T-helper 17 cell (primary cell): ENCODE measurements at places on chromosomes 16 and 17.
A peak's percentile ranks its signal among the peaks of the same experiment; 100 is the strongest.

DNA sequence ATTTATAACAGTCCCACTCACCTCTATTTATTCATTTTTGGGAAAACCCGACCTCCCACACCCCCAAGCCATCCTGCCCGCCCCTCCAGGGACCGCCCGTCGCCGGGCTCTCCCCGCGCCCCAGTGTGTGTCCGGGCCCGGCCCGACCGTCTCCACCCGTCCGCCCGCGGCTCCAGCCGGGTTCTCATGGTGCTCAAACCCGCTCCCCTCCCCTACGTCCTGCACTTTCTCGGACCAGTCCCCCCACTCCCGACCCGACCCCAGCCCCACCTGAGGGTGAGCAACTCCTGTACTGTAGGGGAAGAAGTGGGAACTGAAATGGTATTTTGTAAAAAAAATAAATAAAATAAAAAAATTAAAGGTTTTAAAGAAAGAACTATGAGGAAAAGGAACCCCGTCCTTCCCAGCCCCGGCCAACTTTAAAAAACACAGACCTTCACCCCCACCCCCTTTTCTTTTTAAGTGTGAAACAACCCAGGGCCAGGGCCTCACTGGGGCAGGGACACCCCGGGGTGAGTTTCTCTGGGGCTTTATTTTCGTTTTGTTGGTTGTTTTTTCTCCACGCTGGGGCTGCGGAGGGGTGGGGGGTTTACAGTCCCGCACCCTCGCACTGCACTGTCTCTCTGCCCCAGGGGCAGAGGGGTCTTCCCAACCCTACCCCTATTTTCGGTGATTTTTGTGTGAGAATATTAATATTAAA is 638 bp upstream of the TMEM88 start:
- DNase-seq: no peak

DNA sequence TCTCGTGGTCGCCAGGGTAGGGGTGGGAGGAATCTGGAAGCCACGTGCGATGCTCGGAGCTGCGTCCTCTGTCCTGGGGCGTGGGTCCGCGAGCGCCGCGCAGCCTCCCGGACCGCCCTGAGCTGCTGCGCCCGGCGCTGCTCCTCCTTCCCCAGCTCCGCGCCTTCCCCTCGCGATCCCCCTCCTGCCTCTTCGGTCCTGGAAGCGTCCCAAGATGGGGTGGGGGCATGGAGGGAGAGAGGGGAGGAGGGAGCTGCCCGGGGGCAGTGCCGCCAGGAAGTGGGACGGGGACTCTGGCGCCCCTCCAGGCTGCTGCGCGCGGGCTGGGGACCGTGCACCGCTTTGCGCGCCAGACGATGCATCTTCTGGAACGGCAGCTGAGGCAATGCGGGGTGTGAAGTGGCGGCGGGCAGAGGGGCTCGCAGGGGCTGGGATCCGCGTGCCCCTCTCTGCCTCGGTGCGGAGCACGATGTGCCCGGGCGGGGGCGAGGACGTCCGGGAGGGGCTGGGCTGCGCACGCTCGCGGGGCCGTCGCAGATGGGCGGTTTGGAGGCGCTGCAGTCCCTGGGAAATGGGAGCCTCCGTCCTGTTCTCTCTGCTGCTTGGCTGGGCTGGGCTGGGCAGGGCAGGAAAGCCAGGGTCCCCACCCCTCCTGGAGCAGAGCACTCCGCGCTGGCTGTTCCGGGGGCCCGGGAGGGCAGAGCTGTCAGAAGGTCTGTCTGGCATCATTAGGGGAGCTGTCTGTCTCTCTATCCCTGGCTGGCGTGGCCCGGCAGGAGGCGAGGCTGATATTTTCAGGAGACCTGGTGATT is 388.0 kb downstream of the SEC14L1 start:
- no peak for DNase-seq

GRCh38 chr16:88799569-88800276 is 3.9 kb upstream of the CDT1 start:
- DNase-seq: no peak

DNA sequence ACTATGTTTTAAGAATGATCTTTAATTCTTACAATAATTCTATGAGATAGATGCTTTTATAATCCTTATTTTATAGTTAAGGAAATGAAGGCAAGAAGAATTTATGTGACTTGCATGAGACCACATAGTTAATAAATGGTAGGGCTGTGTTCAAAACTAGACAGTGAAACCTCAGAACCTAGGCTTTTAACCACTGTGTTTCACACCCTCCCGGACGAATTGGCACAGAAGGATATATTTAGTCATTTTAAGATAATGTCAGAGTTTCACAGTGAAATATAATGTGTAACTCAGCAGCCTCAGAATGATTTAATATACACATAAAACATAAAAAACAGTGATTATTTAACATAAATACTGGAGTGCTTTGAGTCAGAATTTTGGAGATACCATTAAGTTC is 57.0 kb downstream of the NSRP1 start:
- DNase-seq: no peak

GRCh38 chr16:56013962-56014552 is 138.9 kb upstream of the CES5A start:
- DNase-seq: peak; percentile 11

- no peak for DNase-seq
Measured at GRCh38 chr16:60107437-60107836, 1373.3 kb upstream of the GOT2 start.

GRCh38 chr16:57204675-57205074 is 18.5 kb downstream of the RSPRY1 start:
- DNase-seq: no peak

DNA sequence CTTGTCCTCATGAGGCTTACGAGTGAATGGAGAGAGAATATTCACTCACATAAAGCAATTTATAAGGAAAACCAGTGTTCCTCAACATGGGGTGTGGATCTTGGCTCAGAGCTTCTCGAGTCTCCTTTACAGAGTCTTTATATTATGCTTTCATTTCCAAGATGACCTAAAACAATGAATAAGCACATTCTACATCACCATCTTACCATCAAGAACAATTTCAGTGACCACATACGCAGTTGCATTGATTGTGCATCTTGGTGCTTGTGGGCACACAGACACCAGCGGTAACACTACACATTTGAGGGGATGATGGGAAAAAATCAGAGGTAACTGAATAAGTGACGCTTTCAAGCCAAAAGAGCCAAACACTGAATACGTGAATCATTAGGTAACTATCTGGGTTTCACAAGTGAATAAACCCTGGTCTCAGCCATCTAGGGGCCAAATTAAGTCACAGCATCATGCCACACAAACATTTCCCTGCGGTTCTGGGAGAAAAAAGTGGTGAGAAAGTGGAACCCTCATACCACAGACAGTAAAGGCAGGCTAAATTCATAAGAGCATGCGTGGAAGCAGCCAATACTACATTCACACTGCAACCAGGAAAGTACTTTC is 9.4 kb downstream of the CWC25 start:
- no peak for DNase-seq

- DNase-seq: no peak
Measured at GRCh38 chr16:30526137-30526822, at the start of gene ZNF768. Gene ZNF768 (minus strand): TSS chr16:30526566. CDS start chr16:30526413, 153 bp downstream.

GRCh38 chr16:29675811-29676643 is 3.0 kb upstream of the QPRT start:
- no peak for DNase-seq
